ENCODE measurements at places on chromosomes 5 and 9.

- no peak for DNase-seq
Measured at GRCh38 chr5:6766604-6767093, 53.4 kb downstream of the TENT4A start.

GRCh38 chr9:124708633-124709291 lies 62.3 kb downstream of the NR6A1 start:
- no peak for DNase-seq

DNA sequence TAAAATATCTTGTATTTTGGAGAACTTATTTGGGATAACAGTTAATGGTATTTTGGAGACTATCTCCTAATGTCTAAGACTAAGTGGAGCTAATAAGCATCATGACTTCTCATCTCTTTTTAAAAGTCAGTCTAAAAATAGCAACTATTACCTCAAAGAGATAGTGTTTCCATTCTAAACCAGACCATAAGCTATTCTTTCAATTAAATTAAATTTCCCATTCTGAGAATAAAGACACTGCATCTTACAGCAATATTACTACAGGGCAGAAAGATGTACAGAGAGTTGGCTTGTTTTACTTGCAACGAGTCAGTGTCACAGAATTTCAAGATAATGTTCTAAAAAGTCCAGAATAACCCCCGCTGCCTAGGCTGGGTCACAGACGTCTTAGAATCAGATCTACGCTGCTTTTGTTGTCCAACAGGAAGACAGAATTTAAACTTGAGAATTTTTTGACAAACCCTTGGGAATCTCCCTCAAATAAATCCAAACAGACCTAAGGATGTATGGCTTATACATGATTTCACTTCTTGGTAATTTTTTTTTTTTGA lies 98.9 kb downstream of the USP20 start:
- no peak for DNase-seq

DNA sequence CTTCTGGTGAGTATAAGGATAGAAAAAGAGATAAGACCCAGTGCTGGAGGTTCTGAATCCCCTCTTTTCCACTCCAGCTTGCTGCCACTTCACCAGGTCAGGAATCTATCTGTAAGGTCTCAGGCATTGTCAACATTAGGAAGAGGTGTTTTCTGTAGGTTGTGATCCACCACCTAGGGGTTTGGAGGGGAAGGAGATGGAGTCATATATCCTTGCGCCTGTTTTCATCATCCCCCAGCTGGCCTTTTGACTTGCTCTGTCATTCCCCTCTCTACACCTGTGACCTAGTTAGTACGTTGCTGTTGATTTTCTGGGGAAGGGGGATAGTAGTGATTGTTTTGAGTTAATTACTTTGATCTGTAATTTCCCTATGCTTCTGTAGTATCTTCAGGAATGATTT lies 20.5 kb downstream of the SPINK5 start:
- DNase-seq: peak; percentile 6

Data from OCI-M1 (cell line).